ENCODE measurements at places on chromosomes 4 and X.

DNA sequence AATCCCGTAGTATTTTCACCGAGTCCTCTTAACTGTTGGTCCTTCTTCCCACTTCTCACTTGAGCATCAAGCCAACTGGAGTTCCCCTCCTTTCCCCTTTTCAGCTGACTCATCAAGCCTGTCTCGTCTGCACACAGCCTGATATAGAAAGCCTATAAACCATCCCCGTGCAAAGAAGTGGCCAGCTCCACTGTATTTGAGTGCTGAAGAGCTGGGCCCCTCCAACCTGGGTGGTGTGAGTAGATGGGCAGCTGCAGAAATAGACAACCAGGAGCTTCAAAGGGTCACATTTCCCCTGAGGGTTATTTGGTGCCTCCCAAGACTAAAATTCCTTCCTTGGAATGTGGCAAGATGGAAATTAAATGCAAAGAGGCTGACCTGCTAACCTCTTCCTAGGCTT lies 199.7 kb downstream of the HS6ST2 start:
- DNase-seq: no peak

GRCh38 chr4:56618734-56619133 lies 62.4 kb downstream of the HOPX start:
- no peak for DNase-seq

GRCh38 chr4:155889031-155889793 lies 14.3 kb upstream of the TDO2 start:
- no peak for DNase-seq

DNA sequence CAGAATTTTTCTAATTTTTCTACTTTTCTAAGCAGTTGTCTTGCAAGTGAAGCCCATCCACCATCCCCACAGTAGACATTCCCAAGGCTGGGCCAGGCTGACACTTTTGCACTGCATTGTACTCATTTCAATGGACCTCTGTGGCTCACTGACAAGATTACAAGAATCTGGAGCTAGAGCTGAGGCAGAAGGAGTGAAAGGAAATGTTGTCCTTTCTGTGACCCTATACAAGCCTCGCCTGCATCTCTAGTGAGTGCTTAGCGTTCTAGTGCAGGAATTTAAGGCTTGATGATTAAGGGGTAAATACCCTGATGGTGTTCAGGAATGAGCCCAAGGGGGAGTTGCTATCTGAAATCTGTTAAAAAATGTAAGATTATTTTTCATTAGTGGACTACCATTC lies 6.3 kb downstream of the MAGED1 start:
- DNase-seq: no peak

DNA sequence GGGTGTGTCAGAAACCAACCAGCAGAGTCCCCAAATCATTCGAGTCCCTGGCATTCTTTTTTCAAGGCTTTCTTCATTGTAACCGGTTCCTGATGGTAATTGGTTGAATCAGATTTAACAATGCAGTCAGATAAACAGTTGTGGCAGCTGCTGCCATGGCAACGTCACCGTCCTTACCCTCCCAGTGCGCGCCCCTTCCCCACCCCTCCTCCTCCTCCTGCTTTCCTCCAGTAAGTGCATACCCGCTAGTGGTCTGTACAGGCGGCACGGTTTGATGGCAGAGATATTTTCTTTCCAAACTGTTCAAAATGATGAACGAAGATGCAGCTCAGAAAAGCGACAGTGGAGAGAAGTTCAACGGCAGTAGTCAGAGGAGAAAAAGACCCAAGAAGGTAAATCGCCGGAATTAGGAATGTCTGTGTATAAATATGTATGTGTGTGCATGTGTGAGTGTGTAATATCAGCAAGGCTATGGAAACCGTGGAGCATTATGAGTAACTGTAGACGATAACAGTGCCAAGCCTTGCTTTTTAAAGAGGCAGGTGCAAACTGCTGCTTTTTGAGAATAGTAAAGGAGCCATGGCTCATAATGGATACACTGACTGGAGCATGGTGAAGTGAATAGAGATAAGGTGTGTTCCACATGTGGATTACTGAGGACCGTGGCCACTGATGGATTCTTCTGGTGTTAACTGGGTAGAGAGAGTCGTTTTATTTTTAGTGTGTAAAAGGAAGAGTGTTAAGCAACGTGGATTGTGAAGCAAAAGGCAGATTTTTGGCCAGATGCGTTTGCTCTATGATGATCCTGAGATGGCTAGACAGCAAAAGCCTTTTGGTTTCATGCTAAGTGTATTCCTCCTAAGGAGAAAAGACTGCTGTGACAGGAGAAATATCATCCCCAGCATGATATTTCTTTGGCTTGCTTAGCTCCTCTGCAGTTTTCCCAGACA lies at the start of gene ANK2:
Gene ANK2 (plus strand): TSS at position 233 of the 950 bp plus-strand sequence. CDS start 76 bp downstream, at position 309.
- no peak for DNase-seq

- DNase-seq: no peak
Measured at GRCh38 chr4:153276971-153277370, 67.5 kb upstream of the MND1 start.

- DNase-seq: no peak
Measured at GRCh38 chr4:73405138-73405537, 1.1 kb downstream of the ALB start.

DNA sequence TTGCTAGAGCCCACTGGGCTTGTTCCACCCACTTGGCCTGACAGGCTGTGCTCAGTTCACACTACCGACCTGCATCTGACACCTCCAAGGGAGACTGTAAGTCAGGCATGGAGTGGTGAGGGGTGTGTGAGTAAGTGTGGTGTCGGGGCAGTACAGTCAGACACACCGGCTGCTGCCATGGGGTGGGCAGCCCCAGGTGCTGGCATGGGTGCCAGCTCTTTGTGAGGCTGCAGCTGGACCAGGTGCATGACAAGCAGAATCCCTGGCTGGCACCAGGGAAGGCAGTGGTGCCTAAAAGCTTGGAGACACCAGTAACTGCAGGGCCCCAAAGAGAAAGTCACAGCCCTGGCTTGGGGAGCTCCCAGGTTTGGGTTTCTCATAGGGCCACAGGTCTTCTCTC lies 665.0 kb downstream of the SH3BGRL start:
- no peak for DNase-seq

DNA sequence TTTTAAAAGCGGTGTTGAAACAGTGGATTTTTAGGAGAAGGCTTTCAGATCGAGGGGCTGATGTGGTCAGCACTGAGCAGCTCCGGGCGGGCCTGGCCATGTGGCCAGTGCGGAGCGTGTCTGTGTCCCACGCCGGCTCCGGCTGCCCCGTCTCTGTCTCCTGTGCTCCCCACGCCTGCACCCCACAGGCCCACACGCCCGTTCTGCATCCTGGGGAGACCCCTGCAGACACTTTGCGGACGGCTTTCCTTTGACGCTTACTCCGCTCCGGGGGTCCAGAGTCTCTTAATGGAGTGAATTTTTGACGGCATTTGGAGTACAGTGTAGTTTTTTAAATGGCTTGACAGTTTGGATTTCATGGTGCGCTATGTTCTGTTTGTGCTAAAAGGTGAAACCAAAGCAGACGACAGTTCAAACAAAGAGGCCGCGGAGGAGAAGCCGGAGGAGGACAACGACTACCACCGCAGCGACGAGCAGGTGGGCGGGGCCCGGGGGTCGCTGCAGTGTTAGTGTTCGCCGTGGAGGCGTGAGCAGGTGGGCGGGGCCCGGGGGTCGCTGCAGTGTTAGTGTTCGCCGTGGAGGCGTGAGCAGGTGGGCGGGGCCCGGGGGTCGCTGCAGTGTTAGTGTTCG lies 38.7 kb downstream of the PCGF3 start:
- no peak for DNase-seq

- no peak for DNase-seq
Measured at GRCh38 chrX:421646-422391, 35.1 kb upstream of the PPP2R3B start.

DNA sequence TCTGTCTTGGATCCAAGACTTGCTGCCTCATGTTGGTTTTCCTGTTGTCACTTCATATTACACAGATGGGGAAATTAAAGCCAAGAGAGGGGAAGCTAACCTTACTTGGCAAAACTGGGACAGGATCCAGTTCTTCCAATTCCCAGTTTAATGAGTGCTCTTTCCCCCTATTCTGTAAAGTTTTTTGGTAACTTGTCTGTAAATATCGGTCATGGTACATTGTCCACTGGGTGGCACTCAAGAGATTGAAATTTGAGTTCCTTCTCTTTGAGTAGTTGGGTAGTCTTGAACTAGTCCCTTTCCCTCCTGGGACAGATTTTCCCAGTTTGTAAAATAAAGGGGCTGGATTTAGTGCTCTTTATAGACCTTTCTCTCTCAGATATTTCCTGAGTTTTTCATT lies 12.4 kb upstream of the EOLA2 start:
- no peak for DNase-seq

GRCh38 chr4:110055158-110055768 lies 142.6 kb downstream of the EGF start:
- no peak for DNase-seq

GRCh38 chr4:152138451-152138850 lies 377.6 kb upstream of the GATB start:
- no peak for DNase-seq

DNA sequence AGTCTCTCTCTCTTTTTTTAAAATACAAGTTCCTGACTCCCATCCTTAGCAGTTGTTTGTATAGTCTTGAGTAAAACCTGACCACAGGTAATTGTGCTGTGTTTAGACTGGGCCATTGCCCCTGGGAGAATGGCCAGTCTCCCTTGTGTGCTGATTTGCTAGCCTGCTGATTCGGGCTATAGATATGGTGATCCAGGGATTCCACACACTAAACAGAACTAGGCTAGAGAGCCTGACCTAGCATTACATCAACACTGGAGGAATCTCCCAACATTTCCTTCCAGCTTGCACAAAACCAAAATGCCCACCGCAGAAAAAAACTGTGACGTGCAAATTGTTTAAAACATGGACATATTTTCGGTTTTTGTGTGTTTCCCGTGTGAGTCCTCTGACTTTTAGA lies 5.1 kb downstream of the UPRT start:
- no peak for DNase-seq

DNA sequence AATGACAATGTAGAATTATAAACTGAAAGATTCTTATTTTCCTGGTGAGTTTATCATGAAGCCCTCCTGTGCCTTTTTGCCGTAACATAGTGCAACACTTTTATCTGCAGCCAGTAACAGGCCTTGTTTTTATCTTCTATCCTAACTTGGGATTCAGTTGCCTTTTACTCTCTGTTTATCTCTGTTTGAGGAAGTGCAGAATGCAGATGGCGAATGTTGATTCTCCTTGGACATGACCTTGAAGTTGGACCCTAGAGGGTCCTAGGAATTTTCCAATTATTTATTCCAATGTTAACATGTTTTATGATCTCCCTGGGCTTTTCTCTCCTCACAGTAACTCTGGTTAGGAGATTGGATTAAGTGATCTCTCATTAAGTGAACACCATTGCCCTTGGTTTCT lies 165.0 kb downstream of the FMR1NB start:
- no peak for DNase-seq

DNA sequence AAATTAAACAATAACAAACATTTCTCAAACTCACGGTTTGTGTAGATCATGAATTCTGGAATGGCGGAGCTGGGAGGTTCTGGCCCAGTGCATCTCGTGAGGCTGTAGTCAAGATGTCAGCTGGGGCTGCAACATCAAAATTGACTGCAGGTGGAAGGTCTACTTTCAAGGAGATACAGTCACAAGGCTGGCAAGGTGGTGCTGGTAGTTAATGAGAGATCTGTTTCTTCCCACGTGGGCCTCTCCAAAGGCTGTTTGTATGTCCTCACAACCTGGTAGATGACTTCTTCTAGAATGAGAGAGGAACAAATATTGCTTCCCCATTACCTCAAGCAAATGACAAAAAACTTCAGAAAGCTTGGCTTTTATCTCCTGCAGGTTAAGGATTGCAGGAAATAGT lies 8.0 kb upstream of the PRDX4 start:
- no peak for DNase-seq

DNA sequence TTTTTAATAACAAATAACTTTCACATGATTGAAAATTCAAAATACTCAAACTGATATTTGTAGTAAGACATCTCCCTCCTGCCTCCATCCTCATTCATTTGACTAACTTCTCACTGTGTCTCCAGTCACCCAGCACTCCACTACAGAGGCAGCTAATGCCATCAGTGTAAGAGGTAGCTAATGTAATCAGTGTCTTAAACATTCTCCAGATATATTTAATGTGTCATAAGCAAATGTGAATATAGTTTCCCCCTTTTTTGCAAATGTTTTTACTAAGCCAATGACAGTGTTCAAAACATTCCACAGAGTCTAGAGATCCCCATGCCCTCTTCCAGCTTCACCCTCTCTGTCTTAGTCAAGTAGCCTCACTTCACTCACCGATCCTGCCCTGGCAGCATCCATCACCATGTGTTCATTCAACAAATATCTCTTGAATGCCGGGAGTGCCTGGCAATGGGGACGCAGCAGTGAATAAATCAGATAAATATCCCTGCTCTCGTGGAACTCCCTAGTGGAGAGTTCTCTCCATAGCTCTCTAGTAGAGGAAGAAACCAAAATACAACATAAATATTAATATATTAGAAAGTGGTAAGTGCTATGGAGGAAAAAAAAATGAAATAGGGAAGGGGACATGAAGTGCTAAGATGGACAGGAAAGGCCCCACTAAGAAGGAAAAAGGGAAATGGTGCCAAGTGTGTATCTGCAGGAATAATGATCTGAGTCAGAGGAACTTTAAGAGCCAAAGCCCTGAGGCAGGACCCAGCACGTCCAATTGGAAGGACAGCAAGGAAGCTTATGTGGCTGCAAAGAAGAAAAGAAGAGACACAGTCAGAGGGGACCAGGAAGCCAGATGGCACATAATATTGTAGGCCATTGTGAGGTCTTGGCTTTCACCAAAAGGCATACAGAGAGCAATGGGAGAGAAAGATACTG lies 18.7 kb downstream of the SCFD2 start:
- no peak for DNase-seq

GRCh38 chr4:147367891-147368290 lies 113.0 kb upstream of the EDNRA start:
- no peak for DNase-seq

DNA sequence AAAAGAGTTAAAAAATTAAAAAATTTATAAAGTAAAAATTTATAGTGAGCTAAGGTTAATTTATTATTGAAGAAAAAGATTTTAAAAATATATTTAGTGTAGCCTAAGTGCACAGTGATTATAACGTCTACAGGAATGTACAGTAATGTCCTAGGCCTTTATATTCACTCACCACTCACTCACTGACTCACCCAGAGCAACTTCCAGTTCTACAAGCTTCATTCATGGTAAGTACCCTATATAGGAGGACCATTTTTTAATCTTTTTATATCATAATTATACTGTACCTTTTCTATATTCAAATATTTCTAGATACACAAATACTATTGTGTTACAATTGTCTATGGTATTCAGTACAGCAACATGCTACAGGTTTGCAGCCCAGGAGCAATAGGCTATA lies 1623.2 kb downstream of the RPA4 start:
- no peak for DNase-seq

Measured in stimulated activated CD4-positive, alpha-beta T cell treated with anti-CD3 and anti-CD28 coated beads, TNF-alpha, amount 100 ng/mL, for 48 hours (primary cell).